ENCODE measurements at places on chromosomes 7 and 10.

- DNase-seq = no peak
Observed at GRCh38 chr10:112790030-112790429, 160.0 kb upstream of the TCF7L2 start.

GRCh38 chr7:121994625-121995410, 121.9 kb downstream of the PTPRZ1 start:
- DNase-seq = no peak

DNA sequence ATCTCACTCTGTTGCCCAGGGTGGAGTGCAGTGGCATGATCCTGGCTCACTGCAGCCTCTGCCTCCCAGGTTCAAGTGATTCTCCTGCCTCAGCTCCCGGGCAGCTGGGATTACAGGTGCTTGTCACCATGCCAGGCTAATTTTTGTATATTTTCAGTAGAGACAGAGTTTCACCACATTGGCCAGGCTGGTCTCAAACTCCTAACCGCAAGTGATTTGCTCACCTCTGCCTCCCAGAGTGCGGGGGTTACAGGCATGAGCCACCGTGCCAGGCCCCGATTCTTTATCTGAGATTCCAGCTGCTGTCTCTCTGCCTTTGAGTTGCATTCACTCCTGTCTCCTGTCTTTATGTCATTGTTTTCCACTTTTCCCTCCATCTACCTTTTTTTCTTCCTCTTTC, 168.7 kb downstream of the TMEM178B start:
- DNase-seq = no peak

GRCh38 chr7:30779574-30779973, 8.4 kb downstream of the MINDY4 start:
- no peak for DNase-seq

DNA sequence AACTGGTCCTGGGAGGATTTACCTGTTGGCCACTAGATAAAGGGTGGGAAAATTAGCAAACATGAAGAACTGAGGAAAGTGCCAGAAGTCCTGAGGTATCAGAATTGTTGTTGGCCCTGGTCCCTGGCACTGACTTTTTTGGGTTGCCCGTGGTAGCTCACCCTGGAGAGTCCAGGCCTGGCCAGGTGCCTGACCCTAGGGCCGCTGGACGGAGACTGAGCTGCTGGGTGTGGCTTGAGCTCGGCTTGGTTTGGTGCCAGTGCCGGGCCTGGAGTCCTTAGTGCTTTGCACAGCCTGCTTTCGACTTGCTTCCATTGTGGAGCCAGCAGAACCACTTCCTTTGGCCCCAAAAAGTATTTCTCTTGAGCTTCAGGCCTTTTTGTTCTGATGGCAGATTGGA, 12.9 kb downstream of the MDH2 start:
- no peak for DNase-seq

DNA sequence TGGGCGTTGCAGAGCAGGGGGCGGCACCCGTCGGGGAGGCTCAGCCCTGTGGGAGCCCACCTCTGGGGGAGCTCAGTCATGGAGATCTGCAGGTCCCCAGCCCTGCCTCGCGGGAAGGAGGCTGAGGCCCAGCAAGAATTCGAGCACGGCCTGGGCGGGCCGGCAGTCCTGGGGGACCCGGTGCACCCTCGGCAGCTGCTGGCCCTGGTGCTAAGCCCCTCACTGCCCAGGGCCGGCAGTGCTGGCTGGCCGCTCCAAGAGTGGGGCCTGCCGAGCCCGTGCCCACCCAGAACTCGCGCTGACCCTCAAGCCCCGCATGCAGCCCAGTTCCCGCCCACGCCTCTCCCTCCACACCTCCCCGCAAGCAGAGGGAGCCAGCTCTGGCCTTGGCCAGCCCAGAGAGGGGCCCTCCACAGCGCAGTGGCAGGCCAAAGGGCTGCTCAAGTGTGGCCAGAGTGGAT, 76.2 kb downstream of the TMEM26 start:
- no peak for DNase-seq

Measured in stimulated activated CD8-positive, alpha-beta memory T cell treated with anti-CD3 and anti-CD28 coated beads, Interleukin-2, amount 100 ng/mL, for 1 hour (primary cell).